Stimulated activated CD8-positive, alpha-beta memory T cell treated with anti-CD3 and anti-CD28 coated beads, Interleukin-4, amount 100 ng/mL, for 1 hour (primary cell): ENCODE measurements at places on chromosomes 16 and 17.

DNA sequence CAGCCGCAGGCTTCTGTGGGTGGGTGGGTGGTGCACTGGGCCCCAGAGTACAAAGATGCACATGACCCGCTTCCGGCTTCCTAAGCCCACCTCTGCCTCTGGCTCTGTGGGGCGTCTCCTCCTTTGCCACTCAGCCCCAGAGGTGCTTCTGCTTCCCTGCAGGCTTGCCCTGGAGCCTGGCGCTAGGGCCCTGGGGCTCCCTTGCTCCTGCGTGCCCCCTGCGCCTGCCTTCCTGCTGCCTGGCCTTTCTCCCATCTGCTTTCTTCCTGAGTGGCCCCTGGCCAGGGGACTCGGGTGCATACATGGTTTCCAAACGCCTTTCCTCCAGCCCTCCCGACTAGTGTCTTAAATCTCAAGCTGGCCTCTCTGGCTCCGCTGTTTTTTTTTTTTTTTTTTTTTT lies 3.4 kb downstream of the WWOX start:
- no peak for DNase-seq

GRCh38 chr17:59620518-59621259 lies 994 bp downstream of the CLTC start:
- peak; percentile 17 for DNase-seq

DNA sequence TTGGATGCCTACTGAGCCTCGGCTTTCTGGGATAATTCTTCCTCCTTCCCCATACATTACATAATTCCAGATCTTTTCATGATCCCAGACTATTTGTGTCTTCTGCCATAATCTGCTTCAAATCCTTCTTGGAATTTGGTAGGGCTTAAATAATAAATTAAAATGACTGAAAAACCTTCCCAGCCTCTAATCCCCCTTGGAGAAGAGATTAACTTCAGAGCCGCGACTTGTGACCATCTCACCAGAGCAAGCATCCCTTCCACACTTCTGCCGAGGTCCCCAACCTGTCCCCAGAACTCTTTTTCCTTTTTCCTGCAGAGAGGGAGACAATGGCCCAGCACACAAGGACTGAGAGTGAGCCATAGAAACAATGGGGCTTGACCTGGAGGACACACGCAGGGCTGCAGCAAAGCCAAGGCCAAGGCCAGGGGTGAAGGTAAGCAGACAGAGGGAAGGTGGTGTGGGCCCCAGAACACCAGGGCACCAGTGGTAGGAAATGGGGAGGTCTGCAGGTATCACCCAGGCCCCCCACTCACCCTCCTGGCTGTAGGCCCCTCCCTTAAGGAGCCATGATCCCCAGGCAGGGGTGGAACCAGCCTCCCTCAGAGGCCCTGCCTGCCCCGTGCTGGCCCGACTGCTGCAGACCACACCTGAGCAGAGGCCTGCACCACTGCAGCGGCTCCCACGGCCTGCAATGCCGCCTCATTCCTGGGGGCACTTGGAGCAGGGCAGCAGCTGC lies 9.6 kb upstream of the BCAR1 start:
- DNase-seq, result no peak

GRCh38 chr17:15092261-15092660 lies 172.9 kb downstream of the PMP22 start:
- no peak for DNase-seq

GRCh38 chr16:22428654-22429053 lies 54.2 kb upstream of the CDR2 start:
- no peak for DNase-seq

- DNase-seq, result no peak
Observed at GRCh38 chr16:11759997-11760396, 17.3 kb upstream of the TXNDC11 start.

GRCh38 chr17:1312261-1312870 lies 32.9 kb downstream of the TRARG1 start:
- no peak for DNase-seq

DNA sequence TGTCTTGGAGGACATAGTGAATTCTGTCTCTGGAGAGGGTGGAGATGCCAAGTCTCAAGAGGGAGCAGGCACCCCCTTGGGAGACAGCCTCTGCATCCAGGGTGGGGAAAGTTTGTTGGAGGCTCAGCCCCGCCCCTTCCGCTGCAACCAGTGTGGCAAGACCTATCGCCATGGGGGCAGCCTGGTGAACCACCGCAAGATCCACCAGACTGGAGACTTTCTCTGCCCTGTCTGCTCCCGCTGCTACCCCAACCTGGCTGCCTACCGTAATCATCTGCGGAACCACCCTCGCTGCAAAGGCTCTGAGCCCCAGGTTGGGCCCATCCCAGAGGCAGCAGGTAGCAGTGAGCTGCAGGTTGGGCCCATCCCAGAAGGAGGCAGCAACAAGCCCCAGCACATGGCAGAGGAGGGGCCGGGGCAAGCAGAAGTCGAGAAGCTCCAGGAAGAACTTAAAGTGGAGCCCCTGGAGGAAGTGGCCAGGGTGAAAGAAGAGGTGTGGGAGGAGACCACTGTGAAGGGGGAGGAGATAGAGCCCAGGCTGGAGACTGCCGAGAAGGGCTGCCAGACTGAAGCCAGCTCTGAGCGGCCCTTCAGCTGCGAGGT lies 5.2 kb downstream of the ZNF646 start:
- DNase-seq, result no peak
